ENCODE measurements at places on chromosomes 5 and 9.

DNA sequence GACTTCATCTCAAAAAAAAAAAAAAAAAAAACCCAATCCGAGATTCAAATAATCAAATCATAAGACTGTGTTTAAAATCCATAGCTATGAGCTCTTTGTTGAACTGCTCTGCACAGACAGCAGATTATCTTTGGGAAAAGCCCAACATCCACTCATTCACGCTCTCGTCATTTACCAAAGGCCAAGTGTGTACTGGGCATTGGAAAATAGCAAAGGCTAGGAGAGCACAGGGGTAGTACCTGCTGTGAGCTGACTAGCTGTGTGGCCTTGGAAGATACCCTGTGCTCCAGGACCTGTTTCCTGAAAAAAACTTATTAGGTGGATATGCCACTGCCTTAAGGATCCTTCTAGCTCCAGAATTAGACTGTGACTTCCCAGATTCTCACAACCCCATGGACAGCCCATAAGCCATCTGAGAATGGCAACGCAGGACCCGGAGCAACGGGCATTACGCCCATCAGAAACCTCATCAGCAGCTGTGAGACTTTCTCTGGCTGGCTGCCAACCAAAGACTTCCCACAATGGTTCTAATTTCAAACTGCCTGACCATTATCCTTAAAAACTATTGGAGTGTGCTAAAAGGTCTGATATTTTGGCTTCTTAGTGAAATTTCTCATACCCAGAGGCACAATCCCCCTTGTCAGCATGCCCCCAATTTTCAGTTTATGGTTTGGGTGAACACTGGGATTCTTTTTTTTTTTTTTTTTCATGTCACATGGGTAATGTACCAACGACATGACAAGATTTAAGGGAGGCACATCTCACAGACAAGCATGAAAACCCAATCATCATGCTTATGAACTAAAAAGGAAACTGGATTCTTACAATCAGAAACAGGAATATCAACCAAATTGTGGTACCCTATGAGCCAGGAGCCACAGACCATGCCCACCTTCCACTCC, 16.8 kb downstream of the SERINC5 start:
- no peak overlapping the region for H3K27ac ChIP-seq
- no peak for DNase-seq
- H3K4me3 ChIP-seq, result no peak overlapping the region
- peaks cover 4% of the 10 kb centered on the region for H3K4me1 ChIP-seq

- no peak overlapping the region for H3K4me3 ChIP-seq
- no peaks in the 10 kb centered on the region for H3K27me3 ChIP-seq
- H3K27ac ChIP-seq, result no peak overlapping the region
- no peak for DNase-seq
- no peaks in the 10 kb centered on the region for H3K36me3 ChIP-seq
These were observed 394.0 kb upstream of the KLF4 start for GRCh38 chr9:107883496-107884124.

- no peak for DNase-seq
- H3K27me3 ChIP-seq, result no peaks in the 10 kb centered on the region
- H3K36me3 ChIP-seq, result no peaks in the 10 kb centered on the region
- H3K4me1 ChIP-seq, result no peaks in the 10 kb centered on the region
- H3K27ac ChIP-seq, result no peak overlapping the region
These were observed 14.6 kb downstream of the MARCHF3 start for GRCh38 chr5:127015716-127016115.

DNA sequence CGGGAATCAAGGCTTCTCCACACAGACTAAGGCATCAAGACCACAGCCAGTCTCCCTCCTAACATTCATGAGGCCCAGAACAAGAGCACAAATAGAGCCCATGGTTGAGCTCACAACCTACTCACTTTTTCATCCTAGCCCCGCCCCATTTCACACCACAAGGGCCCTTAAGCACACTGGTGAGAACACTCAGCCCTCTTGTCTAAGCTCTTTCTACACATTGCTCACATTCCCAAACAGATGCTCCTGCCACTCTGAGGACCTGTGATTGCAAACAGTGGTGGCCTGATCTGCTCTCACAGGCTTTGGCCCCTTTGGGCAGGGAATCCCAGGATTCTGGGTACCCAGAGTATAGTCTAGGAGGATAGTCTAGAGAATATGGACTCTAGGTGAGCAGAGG, 54.0 kb downstream of the FEM1C start:
- no peak for DNase-seq
- no peak overlapping the region for H3K27ac ChIP-seq
- H3K36me3 ChIP-seq, result no peaks in the 10 kb centered on the region
- H3K27me3 ChIP-seq, result peaks cover 6% of the 10 kb centered on the region
- peaks cover 5% of the 10 kb centered on the region for H3K4me1 ChIP-seq
- H3K4me3 ChIP-seq, result no peak overlapping the region

- H3K27ac ChIP-seq, result peak overlapping the region; percentile 95
- DNase-seq, result peak; percentile 16
- peaks cover 16% of the 10 kb centered on the region for H3K36me3 ChIP-seq
- H3K4me3 ChIP-seq, result peak overlapping the region; percentile 97
- H3K27me3 ChIP-seq, result no peaks in the 10 kb centered on the region
These were observed 70.1 kb upstream of the CCDC180 start for GRCh38 chr9:97237311-97237786.

DNA sequence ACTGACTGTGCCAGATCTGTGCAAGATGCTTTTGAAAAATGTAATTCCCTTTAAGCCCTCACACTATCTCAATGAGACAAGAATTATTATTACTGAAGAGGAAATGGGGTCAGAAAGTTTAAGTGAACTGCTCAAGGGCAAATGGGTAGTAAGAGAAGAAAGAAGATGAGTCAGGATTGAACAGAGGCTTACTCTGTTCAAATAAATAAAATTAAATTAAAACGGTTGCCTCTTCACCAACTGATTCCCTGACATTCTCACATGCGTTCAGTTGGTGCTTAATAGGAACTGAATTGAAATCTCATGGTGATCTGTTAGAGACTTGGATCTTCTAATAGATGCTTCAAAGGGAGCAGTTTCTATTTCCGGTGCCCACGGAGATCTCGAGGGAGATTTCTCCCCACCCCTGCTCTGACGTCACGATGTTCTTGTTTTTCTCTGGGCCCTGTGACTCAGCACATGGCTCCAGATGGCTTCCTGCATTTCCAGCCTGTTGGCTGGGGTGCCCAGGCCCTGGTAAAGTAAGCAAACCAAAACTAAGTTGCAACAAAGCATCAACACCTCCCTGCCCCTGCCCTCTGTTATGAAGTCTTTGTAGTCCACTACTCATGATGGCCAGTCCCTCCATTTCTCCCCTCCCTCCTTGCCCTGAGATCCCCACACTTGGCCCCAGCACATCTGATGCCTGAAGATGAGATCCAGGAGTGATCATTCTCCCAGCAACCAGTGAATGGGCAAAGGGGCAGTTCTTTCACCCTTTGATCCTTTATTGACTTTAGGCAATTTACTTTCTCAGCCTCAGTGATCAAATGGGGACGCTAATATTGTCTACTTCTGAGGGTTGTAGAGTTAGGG, 106.1 kb upstream of the CPEB4 start:
- peaks cover 33% of the 10 kb centered on the region for H3K4me1 ChIP-seq
- peak; percentile 17 for DNase-seq
- H3K27me3 ChIP-seq, result no peaks in the 10 kb centered on the region
- H3K36me3 ChIP-seq, result no peaks in the 10 kb centered on the region

GRCh38 chr5:10990634-10991033, 229.6 kb upstream of the DAP start:
- H3K36me3 ChIP-seq, result peaks cover 16% of the 10 kb centered on the region
- no peak overlapping the region for H3K27ac ChIP-seq
- no peak for DNase-seq
- H3K4me1 ChIP-seq, result peaks cover 25% of the 10 kb centered on the region
- no peaks in the 10 kb centered on the region for H3K27me3 ChIP-seq

DNA sequence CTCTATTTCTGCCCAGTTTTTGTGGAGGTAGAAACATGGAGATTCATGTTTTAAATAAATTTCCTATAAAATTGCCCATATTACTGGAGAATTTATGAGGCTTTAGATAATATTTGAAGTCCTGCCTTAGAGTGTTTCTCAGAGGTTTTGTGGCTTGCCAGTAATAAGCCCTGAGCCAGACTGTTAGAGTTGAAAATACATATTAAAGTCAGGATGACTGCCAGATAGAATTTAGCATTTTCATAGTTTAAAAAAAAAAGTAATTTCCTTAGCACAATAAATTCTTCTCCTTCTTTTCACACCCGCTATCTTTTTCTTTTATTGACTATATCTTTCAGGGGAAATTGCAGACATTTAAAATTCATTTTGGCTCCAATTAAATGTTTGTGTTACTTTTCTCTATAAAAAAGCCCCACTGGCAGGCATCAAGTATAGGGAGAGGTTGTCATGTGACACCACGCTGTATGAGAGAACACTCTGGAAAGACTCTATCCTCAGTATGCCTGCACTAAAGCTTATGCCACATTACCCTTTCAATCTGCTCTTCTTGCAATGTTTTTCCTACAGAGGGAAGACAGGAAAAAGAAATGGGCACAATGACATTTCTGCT, 135.2 kb downstream of the MPDZ start:
- H3K4me3 ChIP-seq, result no peak overlapping the region
- peak overlapping the region; percentile 79 for H3K27ac ChIP-seq
- DNase-seq, result no peak
- no peaks in the 10 kb centered on the region for H3K27me3 ChIP-seq
- peaks cover 2% of the 10 kb centered on the region for H3K36me3 ChIP-seq

- H3K4me3 ChIP-seq, result no peak overlapping the region
- H3K27me3 ChIP-seq, result no peaks in the 10 kb centered on the region
- H3K4me1 ChIP-seq, result peaks cover 3% of the 10 kb centered on the region
- no peak for DNase-seq
- H3K36me3 ChIP-seq, result peaks cover 5% of the 10 kb centered on the region
These were observed 120.3 kb downstream of the INVS start for GRCh38 chr9:100219347-100219746.

DNA sequence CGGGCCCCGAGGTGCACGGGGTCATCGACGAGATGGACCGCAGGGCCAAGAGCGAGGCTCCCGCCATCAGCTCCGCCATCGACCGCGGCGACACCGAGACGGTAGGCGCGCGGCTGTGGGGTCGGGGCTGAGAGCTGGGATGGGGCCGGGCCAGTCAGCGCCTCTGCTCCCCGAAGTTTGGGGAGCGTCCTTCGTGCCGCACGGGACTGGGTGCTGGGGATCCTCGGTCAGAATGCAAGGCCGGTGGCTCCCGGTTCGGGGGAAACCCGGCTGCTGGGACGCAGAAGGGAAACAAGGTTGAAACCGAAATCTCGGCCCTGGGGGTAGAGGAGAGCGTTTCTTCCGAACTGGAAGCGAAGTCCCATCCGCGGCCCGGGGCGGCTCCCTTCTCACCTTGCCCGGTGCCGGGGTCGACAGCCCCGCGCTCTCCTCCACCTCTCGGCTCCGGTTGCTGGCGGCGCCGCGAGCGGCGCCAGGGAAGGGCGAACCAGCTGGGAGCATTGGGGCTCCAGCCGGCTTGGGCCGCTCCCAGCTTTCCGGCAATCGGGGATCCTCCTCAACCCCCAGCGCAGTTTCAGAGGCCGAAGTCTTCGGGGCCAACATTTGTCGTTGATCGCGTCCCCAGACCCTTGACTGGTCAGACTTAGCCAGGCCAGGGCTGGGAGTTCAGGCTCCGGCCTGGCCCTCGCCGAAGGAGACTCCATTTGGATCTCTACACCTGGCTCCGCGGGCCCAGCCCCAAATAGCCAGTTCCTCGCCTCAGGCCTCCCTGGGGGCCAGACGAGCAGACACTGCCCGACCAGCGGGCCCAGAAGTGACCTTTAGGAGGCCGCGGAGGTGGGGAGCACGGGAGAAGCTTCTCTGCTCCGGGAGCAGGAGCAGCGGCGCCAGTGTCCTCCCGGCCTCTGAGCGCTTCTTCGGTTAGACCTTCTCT, 1.1 kb downstream of the LHX2 start:
- H3K27me3 ChIP-seq, result peaks cover 94% of the 10 kb centered on the region
- peak overlapping the region; percentile 35 for H3K4me3 ChIP-seq
- no peaks in the 10 kb centered on the region for H3K36me3 ChIP-seq
- peaks cover 28% of the 10 kb centered on the region for H3K4me1 ChIP-seq
- DNase-seq, result no peak

DNA sequence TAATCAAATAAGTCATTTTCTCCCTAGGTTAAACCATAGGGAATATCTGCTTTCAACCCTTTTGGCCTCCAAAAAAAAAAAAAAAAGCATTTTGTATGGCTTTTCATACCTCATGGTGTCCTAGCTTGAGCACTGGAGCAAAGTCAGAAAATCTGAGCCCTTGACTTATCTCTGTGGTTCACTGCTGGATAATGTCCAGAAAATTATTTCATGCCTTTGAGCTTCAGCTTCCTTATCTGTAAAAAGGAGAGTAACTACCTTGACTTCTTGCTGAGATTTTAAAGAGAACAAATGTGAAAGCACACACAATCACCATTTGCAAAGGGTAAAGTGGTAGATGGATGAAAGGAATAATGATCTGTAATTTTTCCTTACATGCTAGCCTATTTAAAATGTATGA, 165.9 kb downstream of the ALDH1A1 start:
- H3K27me3 ChIP-seq, result no peaks in the 10 kb centered on the region
- no peak overlapping the region for H3K4me3 ChIP-seq
- H3K4me1 ChIP-seq, result no peaks in the 10 kb centered on the region
- H3K36me3 ChIP-seq, result no peaks in the 10 kb centered on the region
- no peak for DNase-seq
- H3K27ac ChIP-seq, result no peak overlapping the region

DNA sequence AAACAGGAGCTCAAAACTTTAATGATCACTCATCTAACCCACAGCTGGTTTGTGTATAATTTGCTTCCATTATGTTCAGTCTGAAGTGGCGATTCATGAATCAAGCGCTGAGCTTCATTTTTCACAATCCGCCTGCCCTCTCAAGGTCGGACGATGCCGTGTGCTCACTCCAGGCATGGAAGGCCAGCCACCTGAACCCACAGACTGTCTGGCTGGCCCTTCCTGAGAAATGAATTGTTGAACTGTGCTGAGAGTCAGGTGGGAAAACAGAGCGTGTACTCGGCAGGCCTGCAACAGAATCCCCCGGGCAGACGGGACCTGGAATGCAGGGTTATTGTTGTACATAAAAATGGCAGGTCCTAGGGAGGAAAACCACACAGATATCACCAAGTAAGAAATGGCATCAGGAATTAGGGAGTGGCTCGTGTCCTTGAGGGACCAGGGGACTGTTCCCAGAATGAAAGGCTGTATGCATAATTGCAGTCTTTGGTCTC, 375.7 kb downstream of the IRX2 start:
- no peak overlapping the region for H3K4me3 ChIP-seq
- DNase-seq, result no peak
- no peaks in the 10 kb centered on the region for H3K36me3 ChIP-seq
- H3K27me3 ChIP-seq, result peaks cover 2% of the 10 kb centered on the region
- no peaks in the 10 kb centered on the region for H3K4me1 ChIP-seq
- peak overlapping the region; percentile 27 for H3K27ac ChIP-seq

- H3K4me1 ChIP-seq, result peaks cover 27% of the 10 kb centered on the region
- H3K36me3 ChIP-seq, result peaks cover 2% of the 10 kb centered on the region
- no peaks in the 10 kb centered on the region for H3K27me3 ChIP-seq
- DNase-seq, result no peak
These were observed 817 bp downstream of the GAPVD1 start for GRCh38 chr9:125262294-125262991.

- DNase-seq, result no peak
- H3K27me3 ChIP-seq, result no peaks in the 10 kb centered on the region
- no peaks in the 10 kb centered on the region for H3K36me3 ChIP-seq
- no peak overlapping the region for H3K4me3 ChIP-seq
- H3K4me1 ChIP-seq, result peaks cover 18% of the 10 kb centered on the region
- H3K27ac ChIP-seq, result no peak overlapping the region
These were observed 12.3 kb downstream of the FNBP1 start for GRCh38 chr9:130030651-130031127.

GRCh38 chr9:103169798-103170197, 174.7 kb downstream of the CYLC2 start:
- no peaks in the 10 kb centered on the region for H3K4me1 ChIP-seq
- H3K27me3 ChIP-seq, result no peaks in the 10 kb centered on the region
- H3K36me3 ChIP-seq, result no peaks in the 10 kb centered on the region

- no peaks in the 10 kb centered on the region for H3K4me1 ChIP-seq
- no peak for DNase-seq
- no peaks in the 10 kb centered on the region for H3K27me3 ChIP-seq
- no peaks in the 10 kb centered on the region for H3K36me3 ChIP-seq
- no peak overlapping the region for H3K27ac ChIP-seq
These were observed 28.1 kb upstream of the UGCG start for GRCh38 chr9:111868475-111868874.
